ENCODE measurements at places on chromosomes 5 and 9.

GRCh38 chr5:151075698-151076331, 5.0 kb downstream of the TNIP1 start:
- DNase-seq: no peak

DNA sequence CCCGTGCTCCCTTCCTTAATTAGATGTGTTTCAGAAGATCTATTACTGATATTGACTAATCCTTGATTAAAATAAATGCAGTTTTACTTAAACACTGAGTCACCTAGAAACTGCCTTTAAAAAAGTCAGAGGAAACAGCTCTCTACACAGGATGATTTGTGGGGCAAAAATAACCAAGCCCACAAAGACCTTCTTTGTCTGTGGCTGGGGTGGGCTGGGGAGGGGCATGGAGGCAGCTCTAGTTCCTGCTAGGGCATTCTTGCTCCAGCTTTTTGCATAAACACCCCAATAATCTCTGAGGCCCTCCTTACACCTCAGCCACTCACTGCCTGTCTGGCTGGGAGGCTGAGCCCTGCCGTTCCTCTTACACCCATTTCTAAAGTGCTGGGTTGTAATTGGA, 227.6 kb upstream of the DAP start:
- no peak for DNase-seq

DNA sequence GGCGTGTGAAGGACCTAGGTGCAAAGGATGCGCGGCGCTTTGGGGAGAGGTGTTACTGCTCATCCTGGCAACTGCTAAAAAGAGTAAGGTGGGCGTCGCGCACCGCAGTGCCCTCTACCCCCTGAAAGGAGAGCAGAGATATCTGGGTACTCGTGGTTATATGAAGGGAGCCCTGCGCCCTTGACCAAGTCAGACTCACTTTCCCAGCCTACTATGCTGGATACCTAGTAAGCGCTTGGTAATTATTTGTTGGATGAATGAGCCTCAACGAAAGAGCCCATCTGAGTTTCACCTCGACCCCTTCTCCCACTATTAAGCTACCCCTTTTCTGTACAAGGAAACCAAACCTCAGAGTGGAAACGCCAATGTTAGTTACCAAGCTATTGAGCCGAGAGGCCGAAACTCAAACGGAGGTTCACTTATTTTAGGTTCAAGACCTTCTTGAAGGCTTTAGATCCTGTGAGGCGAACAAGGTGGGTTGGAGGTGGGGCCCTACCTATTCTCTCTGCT, 8.0 kb downstream of the LHX6 start:
- DNase-seq: no peak

DNA sequence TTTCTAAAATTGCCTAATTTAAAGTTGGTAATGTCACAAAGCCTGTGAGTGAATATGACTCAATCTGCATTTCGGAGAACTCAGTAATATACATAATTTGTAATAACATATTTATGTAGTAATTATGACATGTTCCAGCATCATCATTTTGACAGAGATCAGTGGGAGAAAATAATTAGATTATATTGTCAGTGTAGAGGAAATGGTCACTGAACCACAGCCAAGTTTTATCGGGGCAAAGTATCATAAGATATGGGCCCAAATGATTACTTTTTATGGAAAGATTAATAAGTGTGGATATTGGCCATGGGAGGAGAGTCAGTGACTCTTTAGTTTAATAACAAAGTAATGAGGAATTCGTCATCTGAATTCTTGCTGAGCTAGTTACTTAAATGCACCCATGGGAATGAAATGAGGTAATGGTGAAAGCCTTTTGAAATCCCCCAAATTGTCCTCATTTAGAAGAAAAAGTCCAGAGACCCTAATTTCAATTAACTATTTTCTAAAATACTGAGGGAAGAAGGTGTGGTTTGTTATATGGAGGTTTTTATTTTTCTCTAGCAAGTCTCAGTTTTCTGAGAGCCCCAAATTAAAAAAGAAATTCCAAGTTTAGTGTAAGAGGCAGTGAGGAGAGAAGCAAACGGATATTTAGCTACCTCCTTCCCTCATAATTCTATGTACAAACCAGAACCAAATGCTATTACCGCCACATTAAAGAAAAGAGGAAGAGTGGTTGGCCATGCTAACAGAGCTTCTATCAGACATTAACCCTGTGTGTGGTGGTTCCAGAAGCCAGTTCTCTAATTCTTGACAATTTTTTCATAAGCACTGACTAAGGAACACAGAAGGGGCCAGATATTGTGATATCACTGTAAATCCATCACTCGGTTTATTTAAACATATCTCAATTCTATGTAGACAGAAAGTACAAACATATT, 37.7 kb upstream of the MRPS30 start:
- DNase-seq: no peak

- no peak for DNase-seq
These were observed 142.7 kb downstream of the PIP5K1B start for GRCh38 chr9:68847765-68848164.

- DNase-seq: no peak
These were observed 127.0 kb downstream of the SAXO1 start for GRCh38 chr9:18905883-18906629.

- no peak for DNase-seq
These were observed 269.9 kb upstream of the PAPPA start for GRCh38 chr9:115883467-115884329.

- no peak for DNase-seq
These were observed 6.6 kb downstream of the PFDN1 start for GRCh38 chr5:140296289-140296688.

- no peak for DNase-seq
These were observed 208.8 kb downstream of the DAB2IP start for GRCh38 chr9:121860213-121860612.

DNA sequence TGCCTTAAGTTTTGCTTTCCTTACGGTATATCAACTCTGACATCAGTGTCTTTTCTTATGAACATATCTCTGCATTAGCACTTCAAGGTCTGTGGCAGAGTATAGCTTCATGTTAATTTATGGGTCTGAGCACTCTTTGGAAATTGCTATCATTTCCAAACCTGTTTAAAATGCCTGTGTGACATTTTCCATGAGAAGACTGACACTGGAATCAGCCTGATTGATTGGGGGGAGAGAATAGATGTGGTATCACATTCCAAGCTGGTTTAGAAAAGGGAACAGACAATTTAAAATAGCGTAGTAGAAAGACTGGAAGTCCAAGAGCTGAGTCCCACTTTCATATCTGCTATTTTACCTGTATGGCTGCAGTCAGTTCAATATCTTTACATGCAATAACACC, 272.1 kb upstream of the CDH10 start:
- DNase-seq: no peak

DNA sequence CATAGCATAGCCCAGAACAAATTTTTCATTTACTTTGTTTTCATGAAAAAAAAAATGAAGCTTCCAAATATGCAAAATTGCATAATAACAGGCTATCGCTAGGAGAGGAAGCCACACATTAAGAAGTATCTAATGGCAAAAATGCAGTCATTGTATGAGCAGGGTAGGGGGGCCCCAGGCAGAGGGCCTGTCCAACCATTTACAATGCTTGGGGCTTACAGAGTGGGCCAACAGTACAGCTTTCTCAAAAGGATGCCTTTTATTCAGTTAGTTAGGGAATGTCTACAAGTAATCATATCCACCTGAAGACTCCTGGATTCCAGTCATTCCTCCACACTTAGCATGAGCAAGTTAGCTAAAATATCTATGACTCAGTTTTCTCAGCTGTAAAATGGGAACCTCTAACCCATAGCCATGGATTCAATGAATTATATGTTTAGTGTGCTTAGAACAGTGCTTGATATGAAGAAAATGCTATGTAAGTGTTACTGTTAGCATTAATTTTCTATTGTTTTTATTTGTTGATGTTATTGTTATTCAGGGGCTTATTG, 117.7 kb downstream of the GAS1 start:
- DNase-seq: no peak

- DNase-seq: no peak
These were observed 395.6 kb downstream of the DMAC1 start for GRCh38 chr9:7403839-7404487.

DNA sequence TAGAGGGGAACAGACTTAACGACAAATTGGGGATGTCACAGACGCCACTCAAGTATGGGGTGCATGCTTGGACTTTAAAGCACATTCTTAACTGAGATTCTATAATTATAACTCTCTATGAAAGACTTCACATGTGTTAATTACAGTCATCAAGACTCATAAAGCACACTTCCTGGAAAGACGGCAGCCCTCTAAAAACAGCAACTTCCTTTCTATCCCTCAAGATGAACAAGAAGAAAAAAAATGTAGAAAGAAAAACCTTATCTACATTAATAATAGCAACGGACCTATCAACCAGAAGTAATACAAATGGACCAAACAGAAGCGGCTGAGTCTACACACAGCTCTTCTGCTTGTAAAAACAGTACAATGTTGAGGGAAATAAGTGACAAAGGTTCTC, 21.2 kb downstream of the GNAQ start:
- no peak for DNase-seq

- DNase-seq: no peak
These were observed 21.5 kb upstream of the S1PR3 start for GRCh38 chr9:88969646-88970373.

- DNase-seq: no peak
These were observed 83.0 kb downstream of the GRIA1 start for GRCh38 chr5:153573326-153574033.

GRCh38 chr9:20409321-20410092, 212.8 kb downstream of the MLLT3 start:
- no peak for DNase-seq

- DNase-seq: no peak
These were observed 104.7 kb downstream of the EFNA5 start for GRCh38 chr5:107565791-107566767.

- DNase-seq: no peak
These were observed 250.7 kb downstream of the KCTD16 start for GRCh38 chr5:144421411-144421810.

GRCh38 chr5:148248894-148249293, 10.6 kb downstream of the MARCOL start:
- no peak for DNase-seq

- DNase-seq: no peak
These were observed 71.9 kb upstream of the PPP1R2B start for GRCh38 chr5:156778139-156778706.

DNA sequence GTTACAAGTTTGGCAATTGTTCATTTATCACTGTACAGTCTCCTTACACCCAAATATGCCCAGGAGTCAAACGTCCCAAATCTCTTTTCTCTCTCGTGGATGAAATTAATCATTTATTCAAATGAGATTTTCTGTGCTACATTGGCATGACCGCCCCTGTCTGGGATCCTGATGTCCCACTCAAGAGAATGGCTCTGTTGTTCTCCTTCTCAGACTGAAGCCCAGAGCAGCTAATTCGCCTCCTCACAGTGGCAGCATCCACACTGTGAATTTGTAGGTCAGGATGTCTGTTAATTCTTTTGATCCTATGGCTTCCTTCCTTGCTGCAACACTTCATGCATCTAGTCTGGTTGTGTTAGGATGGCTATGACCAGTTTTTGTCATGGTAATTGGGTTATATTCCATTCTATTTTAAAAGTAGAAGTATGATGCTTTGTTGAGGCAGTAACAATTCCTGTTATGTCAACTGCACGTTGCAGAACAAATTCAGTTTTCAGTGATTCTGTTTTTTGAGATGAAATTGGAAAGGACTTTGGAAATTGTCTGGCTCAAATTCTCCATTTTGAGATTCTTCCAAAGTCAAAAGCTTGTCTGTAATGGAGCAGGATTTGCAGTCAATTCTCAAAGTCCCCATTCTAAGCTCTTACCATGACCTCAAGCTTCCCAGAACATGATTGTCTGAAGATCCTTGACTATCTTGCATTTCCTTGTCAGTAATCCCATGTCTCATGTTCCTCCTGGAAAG, 141.5 kb upstream of the GAS1 start:
- no peak for DNase-seq

GRCh38 chr5:127935398-127935797, 148.2 kb upstream of the SLC12A2 start:
- DNase-seq: no peak

GRCh38 chr9:134325813-134326723, at the start of gene RXRA:
Gene RXRA (plus strand): TSS chr9:134326455. CDS start chr9:134326632, 177 bp downstream.
- DNase-seq: peak; percentile 76

DNA sequence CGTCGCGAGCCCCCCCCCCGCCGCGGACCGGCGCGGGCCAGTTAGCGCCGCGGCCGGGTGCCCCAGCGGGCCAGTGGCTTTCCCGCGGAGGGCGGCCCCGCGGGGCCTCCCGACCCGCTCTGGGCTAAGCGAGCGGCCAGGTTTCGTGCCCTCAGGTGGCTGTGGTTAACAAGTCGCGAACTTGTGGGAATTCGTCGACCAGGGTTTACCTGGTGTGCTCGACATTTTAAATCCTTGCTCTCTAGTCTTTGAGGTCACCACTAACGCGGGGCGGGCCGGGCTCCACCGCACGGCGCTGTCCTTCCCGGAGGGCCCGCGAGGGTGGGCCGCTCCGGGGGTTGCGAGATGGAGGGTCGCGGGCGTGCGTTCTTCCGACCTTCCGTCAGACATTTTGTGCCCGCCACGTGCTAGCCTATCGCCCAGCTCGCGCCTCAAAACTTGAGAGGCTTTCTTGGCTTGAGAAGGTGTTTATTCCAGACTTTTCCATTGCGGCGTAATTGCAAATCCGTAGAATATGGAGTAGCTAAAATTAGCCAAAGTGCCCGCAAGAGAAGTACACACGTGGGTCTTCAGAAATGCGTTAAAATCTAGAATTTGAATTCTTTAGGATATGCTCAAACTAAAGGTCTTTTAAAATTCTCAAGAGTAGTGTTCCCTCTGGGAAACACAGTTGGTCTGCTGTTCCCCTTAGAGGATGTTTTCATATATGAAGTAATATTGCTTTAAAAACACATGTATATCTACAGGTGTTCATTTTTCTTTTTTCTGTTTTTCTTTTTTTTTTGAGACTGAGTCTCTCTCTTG, 2.1 kb downstream of the ANP32B start:
- DNase-seq: no peak

DNA sequence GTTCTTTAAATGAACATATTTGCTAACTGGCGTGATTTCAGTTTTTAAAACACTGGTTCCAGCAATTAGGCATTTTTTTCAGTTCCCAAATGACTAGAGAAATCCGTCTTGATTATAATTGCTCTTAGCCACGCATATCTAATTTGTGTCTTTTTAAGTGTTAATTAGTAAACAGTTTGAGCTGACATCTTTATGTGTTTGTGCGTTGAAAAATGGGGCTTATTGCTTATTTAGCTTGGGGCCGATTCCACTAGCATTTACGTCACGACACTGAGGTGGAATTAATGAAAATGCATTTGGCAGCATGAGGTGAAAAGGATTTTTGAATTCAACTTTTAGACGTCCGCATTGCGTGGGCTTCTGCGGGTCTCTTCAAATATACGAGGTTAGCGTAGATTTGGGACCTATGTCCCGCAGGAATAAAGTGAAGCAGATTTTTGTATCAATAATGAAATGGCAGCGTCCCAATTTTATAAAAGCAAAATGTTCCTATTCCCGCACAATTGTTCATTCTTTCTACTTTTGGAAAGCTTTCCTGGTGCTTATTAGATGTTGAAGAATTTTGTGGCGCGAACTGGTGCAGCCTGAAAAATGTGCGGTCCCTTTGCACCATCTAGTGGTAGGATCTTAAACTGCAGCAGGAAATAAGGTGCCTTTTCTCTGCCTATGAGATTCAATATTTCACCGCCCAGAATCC, 122.7 kb upstream of the LMX1B start:
- DNase-seq: peak; percentile 69

- no peak for DNase-seq
These were observed 564.0 kb downstream of the PSAT1 start for GRCh38 chr9:78860801-78861475.

- no peak for DNase-seq
These were observed 638.8 kb upstream of the WWC1 start for GRCh38 chr5:167652690-167653089.
